EL (cell line): ENCODE measurements at places on chromosomes 16 and 17.

DNA sequence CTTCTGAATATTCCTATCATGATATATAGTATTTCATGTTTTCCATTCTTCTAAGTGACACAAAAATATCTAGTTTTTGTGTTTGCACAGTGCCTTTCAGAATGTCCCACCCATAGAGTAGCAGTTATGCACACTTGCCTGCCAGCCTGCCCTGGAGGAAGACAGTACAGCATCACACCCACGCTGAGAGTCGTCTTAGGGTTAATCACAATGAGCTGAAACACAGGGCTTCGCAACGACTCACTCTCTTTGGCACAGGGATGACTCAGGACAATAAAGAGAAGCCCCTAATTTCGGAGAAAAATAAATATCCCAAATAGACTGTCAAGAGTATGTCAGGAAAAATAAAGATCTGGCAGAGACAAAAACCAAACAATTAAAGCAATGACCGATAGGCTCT is 11.6 kb upstream of the NDUFAB1 start:
- DNase-seq, result peak; percentile 59

GRCh38 chr17:251531-251930 is 70.1 kb upstream of the DOC2B start:
- no peak for DNase-seq

DNA sequence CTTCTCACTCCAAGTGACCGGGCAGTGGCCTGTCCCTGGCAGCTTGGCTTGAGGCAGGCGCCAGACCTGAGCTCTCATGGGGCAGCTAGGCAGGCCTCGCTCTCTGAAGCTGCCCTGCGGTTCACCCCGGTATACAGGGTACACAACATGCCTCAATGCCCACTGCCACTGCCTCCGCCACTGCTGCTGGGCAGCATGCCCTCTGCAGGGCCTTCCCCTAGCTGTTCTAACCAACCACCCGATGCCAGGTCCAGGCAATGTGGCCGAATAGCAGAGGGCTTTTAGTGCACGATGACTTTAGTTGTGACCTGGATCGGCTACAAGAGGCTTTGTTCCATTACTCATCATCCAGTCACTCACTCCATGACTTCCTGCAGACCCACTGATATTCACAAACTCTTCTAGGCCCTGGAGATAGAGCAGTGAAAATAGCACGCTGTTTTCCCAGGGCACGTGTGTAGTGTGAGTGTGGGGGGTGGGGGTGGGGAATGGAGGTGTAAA is 19.7 kb downstream of the CDC42EP4 start:
- DNase-seq, result peak; percentile 89

GRCh38 chr16:75109732-75110243 is 6.8 kb downstream of the LDHD start:
- DNase-seq, result no peak

DNA sequence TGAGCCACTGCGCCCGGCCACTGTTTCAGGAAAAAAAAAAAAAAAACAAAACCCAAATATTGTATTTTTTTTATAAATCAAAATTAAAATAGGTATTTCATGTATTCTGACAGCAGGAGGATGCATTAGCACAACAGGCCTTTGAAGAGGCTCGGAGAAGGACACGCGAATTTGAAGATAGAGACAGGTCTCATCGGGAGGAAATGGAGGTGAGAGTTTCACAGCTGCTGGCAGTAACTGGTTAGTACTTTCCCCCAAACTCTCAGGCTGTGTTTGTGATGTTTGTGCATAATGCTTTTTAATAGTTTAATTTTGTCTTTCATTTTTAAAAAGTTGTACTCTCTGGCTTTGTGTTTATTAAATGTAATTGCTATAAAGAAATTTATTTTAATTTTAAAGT is 27.6 kb upstream of the PHAF1 start:
- DNase-seq, result no peak

DNA sequence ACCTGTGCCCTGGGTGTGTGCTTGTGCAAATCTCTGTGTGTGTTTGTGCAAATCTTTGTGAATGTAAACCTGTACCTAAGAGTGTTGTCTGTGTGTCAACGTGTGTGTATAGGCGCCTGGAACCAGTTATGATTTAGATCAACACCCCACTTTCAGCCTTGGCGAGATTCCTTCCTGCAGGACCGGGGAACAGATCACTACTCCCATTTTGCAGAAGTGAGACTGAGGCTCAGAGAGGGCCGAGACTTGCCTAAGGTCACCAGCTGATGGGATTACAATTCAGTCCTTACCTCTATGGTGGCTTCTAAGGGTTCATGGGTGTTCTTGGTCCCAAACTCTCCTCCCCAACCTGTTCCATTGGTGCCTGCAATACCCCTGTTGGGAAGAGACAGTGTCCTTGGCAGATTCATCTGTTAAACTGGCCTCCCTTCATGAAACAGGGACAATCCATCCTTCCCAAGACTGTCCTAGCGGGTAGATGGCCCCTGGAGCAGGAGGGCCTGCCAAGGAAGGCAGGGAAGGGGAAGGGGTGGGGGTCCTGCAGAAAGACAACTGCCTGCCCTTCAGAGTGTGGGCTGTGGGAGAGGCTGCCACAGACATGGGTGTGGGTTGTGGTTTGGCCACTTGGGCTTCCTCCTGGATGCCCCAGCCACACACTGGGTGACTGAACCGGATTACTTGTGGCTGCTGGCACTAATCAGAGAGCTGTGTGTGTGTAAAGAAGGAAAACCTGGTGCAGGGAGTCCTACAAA is 6.9 kb upstream of the MAPK7 start:
- no peak for DNase-seq

GRCh38 chr17:76866774-76867577 is 1.2 kb upstream of the MGAT5B start:
- peak; percentile 79 for DNase-seq
